ENCODE measurements at places on chromosomes 7 and 10.

DNA sequence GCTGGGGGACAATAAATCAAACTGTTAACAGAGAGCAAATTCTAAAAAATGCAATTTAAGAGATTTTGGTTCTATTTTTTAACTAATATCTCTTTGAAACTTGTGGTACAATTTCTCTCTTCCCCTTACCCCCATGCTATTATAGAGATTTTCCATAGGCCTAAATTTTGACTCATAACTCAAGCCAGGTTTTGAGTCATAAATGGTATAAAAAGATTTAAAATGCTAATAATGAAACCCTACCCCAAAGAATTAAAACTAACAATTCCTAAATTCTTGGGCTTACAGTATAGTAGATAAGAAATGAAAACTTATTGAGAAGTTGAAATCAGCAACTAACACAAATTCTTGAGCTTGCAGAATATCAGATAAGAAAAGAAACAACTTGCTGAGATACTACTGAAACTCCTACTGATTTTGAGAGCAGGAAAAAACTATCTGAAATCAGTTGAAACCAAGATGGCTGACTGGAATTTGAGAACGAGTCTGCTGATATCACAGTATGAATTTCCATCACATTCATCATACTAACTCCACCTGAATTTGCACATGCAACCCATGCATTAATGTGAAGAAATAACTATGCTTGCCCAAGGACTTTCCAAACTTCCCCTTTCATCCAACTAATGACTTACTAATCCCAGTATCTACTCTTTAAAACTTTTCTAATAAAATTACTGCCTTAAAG lies 36.3 kb downstream of the POT1 start:
- no peak for DNase-seq

- DNase-seq, result no peak
Observed at GRCh38 chr7:132956556-132956955, 125.3 kb downstream of the CHCHD3 start.

DNA sequence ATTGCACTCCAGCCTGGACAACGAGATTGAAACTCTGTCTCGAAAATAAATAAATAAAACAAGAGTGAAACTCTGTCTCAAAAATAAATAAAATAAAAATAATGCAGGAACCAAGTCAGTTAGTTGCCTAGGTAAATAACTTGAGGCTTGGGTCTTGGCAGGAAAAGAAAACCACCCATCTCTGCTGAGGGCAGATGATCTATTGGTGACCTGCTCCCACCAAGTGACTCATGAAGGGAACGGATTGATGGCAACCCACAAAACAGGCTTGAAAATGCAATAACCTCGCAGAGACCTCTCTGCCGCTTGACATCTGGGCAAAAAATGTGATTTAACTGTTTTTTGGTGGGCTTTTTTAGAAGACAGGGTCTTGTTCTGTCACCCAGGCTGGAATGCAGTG lies 86.6 kb downstream of the CALN1 start:
- DNase-seq, result no peak

DNA sequence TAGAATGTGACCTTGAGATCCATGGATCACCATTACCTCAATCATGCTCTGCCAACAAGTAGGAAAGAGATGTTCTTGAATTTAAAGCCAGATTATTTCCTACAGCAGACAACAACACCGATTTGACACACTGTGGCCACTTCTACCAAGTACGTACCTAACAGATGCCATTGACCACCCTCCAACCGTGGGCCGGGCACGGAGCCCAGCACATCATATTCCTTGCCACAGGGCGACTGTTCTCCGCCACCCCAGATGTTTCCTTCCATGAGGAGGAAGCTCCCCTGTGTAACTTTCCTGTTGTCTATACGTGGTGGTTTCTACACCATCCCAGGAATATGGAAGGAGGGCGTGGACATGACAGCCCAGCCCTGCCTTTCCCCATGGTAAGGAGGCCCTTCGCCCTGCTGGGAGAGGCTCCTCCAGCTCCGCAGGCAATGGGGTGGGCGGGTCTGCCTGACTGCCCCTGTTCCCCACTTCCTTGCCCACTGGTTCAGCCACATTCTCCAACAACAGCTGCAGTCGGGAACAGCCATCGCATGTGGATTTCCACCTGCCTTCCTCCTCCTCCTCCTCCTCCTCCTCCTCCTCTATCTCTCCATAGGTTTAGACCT lies 7.2 kb downstream of the CHST15 start:
- DNase-seq, result no peak

GRCh38 chr7:95391761-95392160 lies 4.4 kb downstream of the PON3 start:
- DNase-seq, result no peak

GRCh38 chr7:128020159-128020558 lies 11.1 kb downstream of the LRRC4 start:
- no peak for DNase-seq

DNA sequence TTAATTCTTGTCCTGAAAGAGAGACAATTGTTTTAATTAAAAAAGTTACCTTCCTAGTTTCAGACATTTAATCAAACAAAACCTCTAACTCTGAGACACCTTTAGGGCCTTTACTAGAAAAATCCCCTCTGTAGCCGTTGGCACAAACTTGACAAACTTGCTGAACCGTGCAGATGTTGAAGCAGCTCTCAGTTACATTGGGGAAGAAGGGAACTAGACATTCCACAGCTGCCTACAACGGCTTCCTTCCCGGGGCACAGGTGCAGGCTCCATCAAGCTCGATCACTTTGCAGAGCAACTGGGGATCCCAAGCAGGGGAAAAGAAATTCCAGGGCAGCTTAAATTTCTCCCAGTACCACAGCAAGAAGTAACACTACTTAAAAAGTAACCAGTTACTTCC lies 141.3 kb downstream of the SKAP2 start:
- no peak for DNase-seq

- no peak for DNase-seq
Observed at GRCh38 chr10:74153123-74153522, 2.1 kb downstream of the ADK start.

- DNase-seq, result no peak
Observed at GRCh38 chr10:17891435-17891834, 60.3 kb upstream of the SLC39A12 start.

DNA sequence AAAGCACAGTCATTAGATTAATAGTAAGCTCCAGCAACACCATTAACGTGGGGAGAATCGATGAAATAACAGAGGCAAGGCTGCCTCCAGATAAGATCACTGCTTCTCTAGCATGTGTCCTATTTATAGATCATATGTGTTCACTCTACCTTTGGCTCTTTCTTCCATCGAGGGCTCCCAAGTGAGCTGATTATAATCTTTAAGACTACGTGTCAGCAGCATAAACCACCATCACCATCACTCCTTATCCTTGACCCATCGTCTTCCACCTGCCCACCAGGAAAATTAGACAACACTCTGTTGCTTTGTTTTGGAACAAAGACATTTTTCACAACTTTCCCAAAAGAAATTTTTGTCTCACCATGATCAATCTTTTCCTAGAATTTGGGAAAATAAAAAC lies 71.2 kb upstream of the CARD11 start:
- DNase-seq, result no peak

- DNase-seq, result no peak
Observed at GRCh38 chr10:102230264-102230860, 4.3 kb downstream of the ELOVL3 start.

DNA sequence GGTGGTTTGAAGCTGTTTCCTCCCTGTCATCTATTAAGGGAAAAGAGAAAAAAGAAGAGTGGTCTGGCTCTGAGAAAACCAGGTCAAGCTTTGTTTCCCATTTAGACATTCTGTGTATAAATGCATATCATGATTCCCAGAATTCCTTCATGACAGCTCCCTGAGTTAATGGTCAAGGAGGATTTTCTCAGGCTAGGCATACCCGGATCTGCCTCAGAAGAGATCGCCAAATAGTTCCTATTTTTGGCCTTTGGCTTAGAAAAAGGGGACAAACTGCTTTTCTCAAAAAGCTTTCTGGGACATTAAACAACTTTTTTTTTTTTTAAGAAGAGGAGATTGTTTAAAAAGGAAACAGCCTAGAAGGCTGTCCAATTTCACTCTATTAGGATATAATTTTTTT lies 53.5 kb upstream of the PIP4K2A start:
- DNase-seq, result no peak

- no peak for DNase-seq
Observed at GRCh38 chr10:34704526-34705184, 110.4 kb downstream of the PARD3 start.

- DNase-seq, result no peak
Observed at GRCh38 chr10:94293354-94293753, 69.4 kb downstream of the NOC3L start.

DNA sequence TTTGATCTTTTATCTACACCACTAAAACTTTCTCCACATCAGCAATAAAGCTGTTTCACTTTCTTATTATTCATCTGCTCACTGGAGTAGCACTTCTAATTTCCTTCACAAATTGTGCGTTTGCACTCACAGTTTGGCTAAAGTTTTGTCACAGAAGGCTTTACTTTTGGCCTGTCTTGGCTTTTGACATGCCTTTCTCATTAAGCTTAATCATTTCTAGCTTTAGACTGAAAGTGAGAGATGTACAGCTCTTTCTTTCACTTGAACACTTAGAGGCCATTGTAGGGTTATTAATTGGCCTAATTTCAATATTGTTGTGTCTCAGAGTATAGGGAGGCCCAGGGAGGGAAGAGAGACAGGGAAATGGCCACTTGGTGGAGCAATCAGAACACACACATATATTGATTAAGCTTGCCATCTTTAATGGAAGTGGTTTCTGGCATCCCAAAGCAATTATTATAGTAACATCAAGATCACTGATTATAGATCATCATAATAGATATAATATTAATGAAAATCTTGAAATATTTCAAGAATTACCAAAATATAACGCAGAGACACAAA lies 512.5 kb downstream of the ETV1 start:
- no peak for DNase-seq

Measured in stimulated activated CD4-positive, alpha-beta T cell treated with anti-CD3 and anti-CD28 coated beads, TNF-alpha, amount 100 ng/mL, for 1 hour (primary cell).